ENCODE measurements at places on chromosomes 12 and 14.

- no peak for DNase-seq
These were observed 9.6 kb upstream of the PHC1 start for GRCh38 chr12:8904665-8905064.

GRCh38 chr14:90062822-90063539 lies 1.2 kb downstream of the KCNK13 start:
- no peak for DNase-seq

GRCh38 chr12:12510551-12510950 lies 52.1 kb downstream of the DUSP16 start:
- DNase-seq, result no peak

- DNase-seq, result no peak
These were observed 365.9 kb upstream of the NOVA1 start for GRCh38 chr14:26963711-26964110.

- no peak for DNase-seq
These were observed 52.5 kb downstream of the MRPL42 start for GRCh38 chr12:93519859-93520258.

- DNase-seq, result no peak
These were observed 65.8 kb upstream of the TMPO start for GRCh38 chr12:98449584-98449983.

- no peak for DNase-seq
These were observed 7.6 kb downstream of the TECPR2 start for GRCh38 chr14:102370305-102370809.

GRCh38 chr12:59396919-59397318 lies 198.9 kb upstream of the SLC16A7 start:
- no peak for DNase-seq

DNA sequence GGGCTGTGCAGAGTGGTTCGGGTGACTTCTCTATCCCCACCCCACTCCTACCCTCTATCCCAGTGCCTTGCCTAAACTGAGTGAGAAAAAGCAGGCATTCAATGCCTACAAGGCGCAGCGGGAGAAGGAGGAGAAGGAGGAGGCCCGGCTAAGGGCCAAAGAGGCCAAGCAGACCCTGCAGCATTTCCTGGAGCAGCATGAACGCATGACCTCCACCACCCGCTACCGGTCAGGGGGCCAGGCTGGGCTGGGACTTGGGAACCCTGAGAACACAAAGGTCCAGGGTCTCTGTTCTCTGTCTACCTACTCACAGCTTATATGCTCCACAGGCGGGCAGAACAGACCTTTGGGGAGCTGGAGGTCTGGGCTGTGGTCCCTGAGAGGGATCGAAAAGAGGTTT lies 11.7 kb downstream of the PRPF40B start:
- no peak for DNase-seq

DNA sequence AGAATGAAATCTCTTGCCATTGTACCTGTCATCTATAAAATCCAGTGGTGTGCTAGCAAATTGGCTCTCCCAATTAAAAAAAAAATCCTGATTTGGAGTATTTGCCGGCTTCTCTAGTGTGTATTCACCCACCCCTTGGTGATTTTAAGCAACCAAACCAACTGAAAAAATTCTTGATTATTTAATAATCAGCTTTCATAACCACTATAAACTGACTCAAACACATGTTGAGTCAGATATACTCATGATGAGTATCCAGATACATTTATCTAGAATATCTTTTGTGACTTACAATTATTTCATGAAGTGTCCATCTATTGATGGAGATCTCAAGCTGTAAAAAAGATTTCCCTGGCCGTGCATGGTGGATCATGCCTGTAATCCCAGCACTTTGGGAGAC lies 205.4 kb downstream of the RASSF9 start:
- DNase-seq, result no peak

- no peak for DNase-seq
These were observed 227.1 kb downstream of the NUBPL start for GRCh38 chr14:31788340-31788739.

DNA sequence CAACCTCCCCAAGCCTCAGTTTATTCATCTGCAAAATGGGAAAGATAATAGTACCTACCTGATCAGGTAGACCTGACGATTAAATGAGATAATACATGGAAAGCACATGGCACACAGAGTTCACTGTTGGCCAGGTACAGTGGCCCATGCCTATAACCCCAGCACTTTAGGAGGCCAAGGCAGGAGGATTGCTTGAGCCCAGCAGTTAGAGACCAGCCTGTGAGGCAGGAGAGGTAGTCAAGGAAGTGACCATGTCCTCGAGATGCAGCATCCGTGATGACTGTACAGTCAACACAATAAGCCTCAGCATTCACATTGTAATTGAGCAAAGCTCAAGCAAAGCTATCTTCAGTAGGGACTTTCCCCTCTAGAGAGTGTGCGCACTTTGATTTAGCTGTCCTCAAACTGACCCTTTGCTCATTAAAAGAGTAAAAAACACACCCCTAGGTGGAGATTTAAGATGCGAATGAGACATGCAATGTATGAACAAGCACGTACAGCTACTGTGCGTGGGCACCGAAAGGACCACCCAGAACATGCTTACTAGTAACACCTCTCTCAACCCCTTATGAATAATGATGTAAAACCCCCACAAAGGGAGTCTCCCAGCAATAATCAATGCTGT lies 9.9 kb downstream of the ISCU start:
- peak; percentile 26 for DNase-seq
